ENCODE measurements at places on chromosomes 6 and 20. TPM values are rescaled to one million over a fixed set of nuclear protein-coding genes. Genes with fewer than 3 reads are reported as not detected.

The STX11 gene
- total RNA-seq, result not detected

The MYB gene
- total RNA-seq, result 0.17 TPM

The HAO1 gene
- not detected for total RNA-seq

The SMOC2 gene
- total RNA-seq, result not detected
